ENCODE measurements at places on chromosomes 12 and 14.

- DNase-seq, result no peak
Measured at GRCh38 chr14:22046063-22046462, 372.4 kb upstream of the OR4E1 start.

DNA sequence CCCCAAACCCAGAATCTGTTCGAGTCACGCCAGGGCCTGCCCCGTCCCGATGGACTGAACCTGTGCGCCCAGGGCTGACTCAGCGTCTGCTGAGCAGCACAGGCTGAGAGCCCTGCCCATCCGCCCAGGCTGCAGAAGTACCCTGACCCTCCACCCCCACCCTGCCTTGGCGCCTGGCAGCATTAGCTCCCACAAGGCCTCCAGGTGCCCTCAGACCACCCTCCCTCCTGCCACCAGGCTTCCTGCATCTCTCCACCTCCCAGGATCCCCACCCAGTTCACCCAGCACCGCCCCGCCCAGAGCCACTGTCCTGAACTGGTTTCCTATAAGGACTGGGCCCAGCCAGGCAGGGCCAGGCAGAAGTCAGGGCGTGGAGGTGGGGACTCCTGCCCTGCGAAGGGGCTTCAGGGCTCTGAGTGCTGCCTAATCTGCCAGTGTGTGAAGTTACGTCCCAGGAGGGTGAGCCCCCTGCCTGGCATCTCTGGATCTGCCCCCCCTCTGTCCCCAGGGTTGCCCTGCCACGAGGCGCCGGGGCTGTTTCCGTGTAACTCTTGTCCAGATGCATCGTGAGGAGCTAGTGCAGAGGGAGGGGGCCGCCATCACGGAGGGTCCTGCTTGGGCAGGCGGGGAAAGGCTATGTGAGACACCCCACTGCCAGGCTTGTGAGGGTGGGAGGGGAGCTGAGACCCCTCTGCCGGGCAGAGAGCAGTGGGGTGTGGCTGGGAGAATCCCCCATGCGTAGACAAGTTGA lies 9.1 kb downstream of the ADSS1 start:
- no peak for DNase-seq

DNA sequence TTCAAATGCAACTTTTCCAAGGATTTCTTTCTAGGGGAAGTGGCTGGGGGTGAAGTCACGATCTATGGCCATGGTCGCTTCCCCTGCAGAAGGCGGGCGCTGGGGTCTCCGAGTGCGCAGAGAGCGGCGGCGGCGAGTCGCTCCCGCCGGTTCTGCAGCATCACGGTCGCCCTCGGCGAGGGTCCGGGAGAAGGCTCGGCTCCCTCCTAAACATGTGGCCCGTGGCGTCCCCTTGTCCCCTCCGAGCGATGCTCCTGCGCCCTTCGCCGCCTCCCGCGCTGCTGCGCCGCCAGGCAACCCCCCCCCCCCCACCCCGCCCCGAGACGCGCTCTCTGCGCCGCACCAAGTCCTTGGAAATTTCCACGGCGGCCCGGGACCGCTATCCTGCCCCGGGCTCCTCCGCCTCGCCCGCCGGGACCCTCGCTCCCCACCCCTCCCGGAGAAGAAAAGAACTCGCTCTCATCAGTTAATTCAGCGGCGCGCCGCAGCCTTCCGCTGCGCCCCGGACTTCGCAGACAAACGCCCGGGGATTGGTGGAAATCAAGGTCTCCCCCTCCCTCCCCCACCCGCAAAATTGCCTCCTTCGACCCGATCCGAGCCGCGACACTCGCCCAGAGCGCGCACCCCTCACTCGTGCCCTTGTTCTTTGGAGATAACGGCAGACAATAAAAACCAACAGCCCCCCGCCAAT lies at the start of gene ST8SIA1:
Gene ST8SIA1 (minus strand): TSS at position 298 of the 691 bp plus-strand sequence. CDS start 475 bp downstream, outside the sequence.
- DNase-seq, result no peak

DNA sequence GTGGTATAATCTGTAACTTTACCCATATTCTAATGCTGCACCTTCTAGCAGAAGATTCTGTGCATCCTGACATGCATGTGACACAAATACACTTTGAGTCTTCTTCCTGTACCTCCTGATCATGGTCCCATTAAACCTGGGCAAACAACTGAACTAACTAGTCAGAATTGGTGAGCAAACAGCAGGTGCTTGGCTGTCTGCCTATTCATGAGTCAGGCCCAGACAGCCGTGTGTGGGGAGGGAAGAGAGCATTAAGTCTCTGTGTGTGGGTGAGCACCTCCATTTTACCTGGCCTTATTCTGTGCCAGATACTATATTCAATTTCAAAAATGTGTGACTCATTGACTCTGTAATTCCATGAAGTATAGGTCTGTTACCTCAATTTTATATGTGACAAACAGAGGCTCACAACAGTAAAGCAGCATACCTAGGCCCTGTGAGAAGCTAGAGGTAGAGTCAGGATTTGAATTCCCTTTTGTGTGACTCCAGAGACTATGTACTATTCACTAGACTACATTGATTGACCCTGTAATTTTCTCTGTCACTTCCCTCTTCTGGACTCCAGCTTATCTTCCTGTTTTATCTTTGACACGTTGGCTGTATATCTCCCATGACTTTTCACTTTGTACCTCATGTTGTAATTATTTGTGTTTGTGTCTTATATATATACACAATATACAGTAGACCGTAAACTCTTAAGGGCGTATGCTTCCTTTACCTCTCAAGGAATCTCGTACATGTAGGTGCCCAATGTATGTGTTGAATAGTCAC lies 32.2 kb downstream of the SUSD6 start:
- no peak for DNase-seq

- DNase-seq, result no peak
Measured at GRCh38 chr12:75658286-75658685, 146.9 kb upstream of the KRR1 start.

DNA sequence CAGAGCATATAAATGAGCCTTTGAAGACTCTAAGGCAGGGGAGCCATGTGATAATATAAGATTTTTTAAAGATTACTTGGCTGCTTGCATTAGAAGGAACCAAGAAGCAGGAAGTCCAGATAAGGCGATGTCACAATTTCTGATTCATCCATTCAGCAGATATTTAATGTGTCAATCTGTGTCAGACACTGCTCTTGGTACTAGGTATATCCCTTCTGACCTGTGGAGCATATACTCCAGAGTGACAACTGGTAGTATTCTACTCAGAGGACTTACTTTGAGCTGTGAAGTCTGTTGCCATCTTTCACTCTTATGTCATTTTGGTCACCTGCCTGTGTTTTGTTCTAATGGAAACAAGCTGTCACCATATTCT lies 10.7 kb downstream of the EID3 start:
- DNase-seq, result no peak

DNA sequence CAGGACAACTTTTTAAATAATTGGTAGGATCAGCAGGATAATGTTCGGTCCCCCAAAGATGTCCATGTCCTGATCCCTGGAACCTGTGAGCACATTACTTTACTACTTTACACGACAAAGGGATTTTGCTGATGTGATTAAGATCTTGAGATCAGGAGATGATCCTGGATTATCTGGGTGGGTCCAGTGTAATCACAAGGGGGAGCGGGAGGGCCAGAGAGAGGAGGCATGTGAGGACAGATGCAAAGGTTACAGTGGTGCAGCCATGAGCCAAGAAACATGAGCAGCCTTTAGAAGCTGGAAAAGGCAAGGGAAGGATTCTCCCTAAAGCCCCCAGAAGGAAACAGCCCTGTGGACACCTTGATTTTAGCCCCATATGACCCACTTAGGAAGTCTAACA lies 33.1 kb downstream of the KCNK10 start:
- no peak for DNase-seq

- DNase-seq, result no peak
Measured at GRCh38 chr14:81471062-81471461, 62.6 kb downstream of the SEL1L start.

- DNase-seq, result no peak
Measured at GRCh38 chr12:48352157-48352760, 1.5 kb upstream of the ZNF641 start.

- DNase-seq, result no peak
Measured at GRCh38 chr14:100654814-100655740, 67.9 kb upstream of the BEGAIN start.

DNA sequence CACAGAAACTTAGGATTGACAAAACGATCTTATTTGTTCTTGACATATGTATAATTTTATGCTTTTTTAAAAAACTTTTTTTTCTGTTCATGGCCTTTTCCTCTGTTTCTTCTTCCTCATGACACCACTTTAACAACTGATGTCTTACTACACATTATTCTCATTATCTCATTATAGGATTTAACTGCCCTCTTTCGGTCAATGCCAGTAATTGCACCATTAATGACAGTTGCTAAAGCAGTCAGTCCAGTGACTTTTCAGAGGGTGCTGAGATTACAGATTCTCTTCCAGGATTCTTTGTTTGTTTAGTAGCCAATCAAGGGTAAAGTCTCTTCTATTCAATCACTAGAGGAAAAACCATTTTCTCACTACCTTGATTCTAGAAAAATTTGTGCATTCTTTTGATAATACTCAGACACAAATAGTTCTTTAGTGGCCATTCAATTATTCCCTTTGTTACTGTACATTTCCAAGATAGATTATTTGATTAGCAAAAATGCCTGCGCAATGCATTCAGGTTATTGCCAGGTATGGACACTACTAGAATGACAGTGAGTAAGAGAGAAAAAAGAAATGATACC lies 50.1 kb downstream of the KLRG1 start:
- DNase-seq, result no peak

DNA sequence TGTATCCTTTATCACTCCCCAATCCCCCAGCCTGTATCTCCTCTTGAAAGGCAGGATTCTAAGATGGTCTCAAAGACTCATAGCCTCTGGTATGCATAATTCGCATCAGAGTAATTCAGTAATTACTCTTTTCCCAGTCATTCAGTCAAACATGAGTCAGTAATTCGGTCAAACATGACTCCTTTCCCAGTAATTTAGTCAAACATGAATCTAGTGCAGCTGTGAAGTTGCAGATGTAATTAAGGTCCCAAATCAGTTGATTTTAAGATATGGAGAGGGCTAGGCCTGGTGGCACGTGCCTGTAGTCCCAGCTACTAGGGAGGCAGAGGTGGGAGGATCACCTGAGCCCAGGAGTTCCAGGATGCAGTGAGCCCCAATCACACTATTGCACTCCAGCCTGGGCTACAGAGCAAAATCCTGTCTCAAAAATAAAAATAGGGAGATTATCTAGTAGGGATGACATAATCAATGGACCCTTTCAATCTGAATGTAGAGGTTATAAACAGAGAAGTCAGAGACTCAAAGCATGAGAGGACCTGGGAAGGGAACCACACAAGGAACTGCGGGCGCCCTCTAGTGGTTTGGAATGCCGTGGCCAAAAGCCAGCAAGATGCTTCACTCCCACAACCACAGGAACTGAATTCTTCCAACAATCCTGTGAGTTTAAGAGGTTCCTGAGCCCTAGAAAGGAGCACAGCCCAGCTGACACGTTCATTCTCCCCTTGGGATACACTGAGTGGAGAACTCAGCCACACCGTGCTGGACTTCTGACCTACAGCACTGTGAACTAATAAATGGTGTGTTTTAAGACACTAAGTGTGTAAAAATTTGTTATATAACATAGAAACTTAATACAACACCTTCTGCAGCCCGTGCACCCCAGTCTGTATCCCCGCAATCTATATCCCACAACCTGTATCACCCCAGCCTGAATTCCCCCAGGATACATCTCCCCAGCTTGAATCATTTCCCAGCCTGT lies 14.3 kb upstream of the ARMH4 start:
- DNase-seq, result no peak

DNA sequence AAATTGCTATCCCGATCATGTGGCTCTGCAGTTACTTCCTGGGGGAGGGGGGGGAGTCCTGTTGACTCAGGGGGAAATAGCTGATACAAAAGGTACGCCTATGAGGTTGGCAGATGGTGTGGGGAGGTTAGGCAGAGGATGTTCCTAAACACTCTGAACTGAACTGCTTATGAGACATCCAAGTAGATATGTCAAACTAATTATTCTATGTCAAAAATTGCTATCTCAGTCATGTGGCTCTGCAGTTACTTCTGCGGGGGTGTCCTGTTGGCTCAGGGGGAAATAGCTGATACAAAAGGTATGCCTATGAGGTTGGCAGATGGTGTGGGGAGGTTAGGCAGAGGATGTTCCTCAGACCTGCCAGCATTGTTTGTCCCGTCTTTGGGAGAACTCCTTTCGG lies 5.1 kb upstream of the VCPKMT start:
- no peak for DNase-seq

GRCh38 chr12:89033062-89033461 lies 319.2 kb downstream of the DUSP6 start:
- DNase-seq, result no peak

- DNase-seq, result no peak
Measured at GRCh38 chr14:60656686-60657455, 7.6 kb upstream of the SIX1 start.

- DNase-seq, result no peak
Measured at GRCh38 chr12:79988368-79988767, 53.5 kb upstream of the PPP1R12A start.

DNA sequence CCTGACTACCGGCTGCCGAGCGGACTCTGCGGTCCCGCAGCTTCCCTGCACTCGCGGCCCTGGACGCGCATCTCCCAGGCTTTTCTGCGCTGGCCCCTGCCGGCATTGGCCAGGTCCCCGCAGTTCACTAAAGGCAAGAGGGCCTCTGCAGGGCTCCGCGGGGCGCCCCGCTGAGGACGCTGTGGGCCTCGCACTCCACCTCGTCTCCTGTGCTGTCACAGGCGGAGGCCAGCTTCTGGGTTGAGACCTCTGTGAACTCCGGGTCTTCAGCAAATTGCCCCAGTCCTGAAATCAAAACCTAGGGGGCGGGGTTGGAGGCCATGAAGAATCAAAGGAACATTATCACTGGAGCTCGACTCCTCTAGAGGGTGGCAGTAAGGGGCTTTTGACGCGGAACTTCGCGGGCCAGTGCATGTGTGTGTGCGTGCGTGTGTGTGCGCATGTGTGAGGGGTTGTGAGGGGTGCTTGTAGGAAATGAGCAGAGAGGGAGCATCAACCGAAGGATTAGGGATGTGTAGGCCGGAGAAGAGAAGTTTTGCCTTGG lies 68.5 kb upstream of the CAPRIN2 start:
- no peak for DNase-seq

DNA sequence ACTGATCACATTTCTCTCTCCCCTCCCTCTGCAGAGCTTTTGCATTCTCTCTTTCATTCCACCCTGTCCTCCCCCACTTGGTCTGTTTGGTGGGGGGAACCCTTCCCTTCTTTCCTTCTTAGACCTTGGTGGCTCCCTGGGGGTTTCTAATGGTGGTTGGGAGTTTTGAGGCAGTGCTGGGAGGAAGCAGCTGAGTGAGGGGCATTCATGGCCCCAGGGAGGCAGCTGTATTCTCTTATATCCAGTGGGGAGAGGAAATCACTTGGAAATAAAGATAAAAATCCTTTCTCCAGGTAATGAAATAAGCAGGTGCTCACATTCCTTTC lies 13.3 kb downstream of the NGDN start:
- DNase-seq, result no peak

All from iPS DF 6.9 (cell line).